Caco-2 (cell line): ENCODE measurements at places on chromosomes 5 and 9. TPM values are rescaled to one million over a fixed set of nuclear protein-coding genes. Genes with fewer than 3 reads are reported as not detected.

DNA sequence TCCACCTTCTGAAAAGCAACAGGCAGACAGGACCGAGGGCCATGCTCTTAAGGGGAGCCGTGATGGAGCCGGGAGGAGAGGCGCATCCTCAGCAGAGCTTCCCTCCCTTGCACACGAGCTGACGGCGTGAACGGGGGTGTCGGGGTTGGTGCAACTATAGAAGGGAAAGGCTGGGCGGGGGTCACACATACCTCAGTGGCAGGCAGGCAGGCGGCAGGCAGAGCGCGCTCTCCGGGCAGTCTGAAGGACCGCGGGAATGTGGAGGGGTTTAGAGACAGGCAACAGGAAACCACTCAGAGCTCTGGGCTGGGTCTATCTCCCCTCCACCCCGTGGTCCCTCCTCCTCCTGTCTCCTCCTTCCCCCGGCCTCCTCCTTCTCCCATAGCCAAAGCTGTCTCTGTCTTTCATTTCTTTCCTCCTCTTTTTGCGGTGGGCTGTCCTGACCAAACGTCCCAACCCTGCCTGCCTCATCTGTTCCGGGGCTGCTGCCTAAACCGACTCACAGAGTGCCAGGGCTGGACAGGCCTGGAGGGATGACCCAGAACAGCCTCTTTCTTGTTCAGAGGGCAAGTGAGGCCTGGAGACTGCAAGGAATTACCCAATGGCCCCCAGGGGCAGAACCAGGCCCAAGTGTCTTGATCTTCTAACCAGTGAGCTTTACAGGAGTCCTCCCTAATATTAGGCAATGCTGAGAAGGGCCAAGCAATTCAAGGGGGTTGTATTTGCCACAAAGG, at the start of gene SPARC:
Gene SPARC, minus strand, starts transcription at position 242 of the 734 bp plus-strand sequence. CDS start 10,727 bp downstream, outside the sequence.
- no peak for DNase-seq

GRCh38 chr5:169048181-169049125, 252.5 kb downstream of the SLIT3 start:
- no peak for DNase-seq

STPG3 gene
- total RNA-seq: not detected in 2 replicates

KIF20A gene
- 83.7 and 84.9 TPM in 2 replicates for total RNA-seq

DNA sequence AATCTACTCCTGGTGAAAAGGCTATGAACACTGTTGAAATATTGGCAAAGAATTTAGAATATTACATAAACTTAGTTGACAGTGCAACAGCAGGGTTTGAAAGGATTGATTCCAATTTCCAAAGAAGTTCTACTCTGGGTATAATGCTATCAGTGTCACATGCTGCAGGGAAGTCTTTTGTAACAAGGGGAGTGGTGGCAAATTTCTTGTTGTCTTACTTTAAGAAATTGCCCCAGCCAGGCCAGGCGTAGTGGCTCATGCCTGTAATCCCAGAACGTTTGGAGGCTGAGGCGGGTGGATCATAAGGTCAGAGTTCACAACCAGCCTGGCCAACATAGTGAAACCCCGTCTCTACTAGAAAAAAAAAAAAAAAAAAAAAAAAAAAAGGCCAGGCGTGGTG, 86.3 kb upstream of the OTULINL start:
- no peak for DNase-seq

DNA sequence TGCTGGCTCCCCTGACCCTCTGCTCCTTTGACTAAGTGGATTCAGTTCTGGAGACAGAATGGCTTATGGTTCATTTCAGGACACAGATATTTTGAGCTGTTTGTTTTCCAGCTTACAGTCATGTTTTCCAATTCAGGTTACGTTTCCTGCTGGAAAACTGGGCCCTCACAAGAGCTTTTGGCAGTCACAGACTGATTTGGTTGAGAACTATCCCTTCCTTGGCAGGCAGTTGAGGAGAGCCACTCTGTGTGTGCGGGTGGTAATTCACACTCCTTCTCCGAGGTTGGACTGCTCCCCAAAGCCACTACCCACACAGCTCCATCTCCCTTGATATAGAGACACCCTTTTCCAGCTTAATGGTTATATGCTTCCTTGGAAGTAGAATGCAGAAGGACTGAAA, 534.5 kb downstream of the TMEM38B start:
- no peak for DNase-seq

DNA sequence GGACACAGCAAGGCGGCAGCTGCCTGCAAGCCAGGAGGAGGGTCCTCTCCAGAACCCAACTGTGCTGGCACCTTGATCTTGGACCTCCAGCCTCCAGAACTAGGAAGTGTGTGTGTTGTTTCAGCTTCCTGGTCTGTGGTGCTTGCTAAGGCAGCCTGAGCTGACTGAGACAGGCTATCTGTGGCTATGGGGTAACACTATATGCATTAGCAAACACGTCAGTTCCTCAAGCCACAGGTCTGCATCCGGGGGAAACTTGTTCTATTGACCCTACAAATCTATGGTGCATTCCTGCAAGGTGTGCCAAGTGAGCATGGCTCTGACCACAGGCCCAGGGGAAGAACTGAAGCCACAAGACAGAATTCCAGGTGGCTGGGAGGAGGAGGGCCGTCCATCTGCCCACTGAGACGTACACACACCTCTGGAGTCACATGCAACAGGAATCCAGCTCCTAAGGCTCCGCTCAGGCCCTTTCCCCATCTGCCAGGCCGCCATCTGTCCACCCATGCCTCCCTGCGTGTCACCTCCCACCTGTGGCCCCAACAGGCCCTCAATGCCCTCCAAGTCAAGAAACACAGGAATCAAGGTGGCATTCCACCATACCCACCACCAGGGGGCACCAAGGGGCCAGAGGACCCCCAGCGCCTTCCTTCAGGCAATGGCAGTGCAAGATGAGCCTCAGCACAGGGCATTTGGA, 174.9 kb downstream of the ROR2 start:
- peak; percentile 55 for DNase-seq

- no peak for DNase-seq
Measured at GRCh38 chr5:50711280-50711679, 44.8 kb downstream of the PARP8 start.

MYMK gene
- not detected in 2 replicates for total RNA-seq

- no peak for DNase-seq
Measured at GRCh38 chr9:95725045-95725444, 150.4 kb upstream of the ERCC6L2 start.

DNA sequence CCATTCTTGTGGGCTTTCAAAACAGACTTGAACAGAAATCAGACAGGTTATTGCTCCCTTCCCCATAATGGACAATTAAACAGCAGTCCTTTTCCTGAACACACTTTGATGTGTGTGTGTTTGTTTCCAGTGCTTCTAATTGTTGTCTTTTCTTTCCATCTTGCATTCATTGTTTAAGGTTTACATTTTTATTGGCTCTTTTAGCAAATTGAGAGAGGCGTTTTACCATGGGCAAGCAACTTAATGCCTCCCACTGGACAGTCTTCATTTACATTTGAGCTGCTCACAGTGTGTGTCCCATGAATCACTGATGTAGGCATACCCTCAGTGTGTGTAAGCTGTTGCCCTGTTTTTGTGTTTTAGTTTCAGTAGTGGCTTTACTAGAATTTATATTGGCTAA, 25.0 kb downstream of the WDR36 start:
- no peak for DNase-seq

GFI1B gene
- 0.79 and 1.3 TPM in 2 replicates for total RNA-seq

GRCh38 chr5:100560860-100561259, 25.7 kb downstream of the FAM174A start:
- DNase-seq: no peak

DNA sequence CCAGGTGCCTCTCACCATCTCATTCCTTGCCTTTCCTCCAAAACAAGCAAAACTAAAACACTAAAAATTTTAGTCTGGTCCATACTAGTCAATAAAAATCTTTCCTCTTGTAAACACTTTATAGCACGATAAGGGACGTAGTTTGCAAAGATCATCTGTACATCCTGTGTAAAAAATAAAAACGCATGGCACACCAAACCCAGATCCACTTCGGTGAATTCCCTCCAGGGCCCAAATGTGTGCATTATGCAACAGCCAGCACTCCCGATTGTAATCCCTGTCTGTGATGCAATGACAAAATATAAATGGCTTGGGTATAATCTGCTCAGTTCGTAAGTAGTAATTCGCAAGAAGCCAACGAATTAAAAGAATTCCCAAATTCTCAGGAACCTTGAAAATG, 1.4 kb downstream of the FAM169A start:
- no peak for DNase-seq

- DNase-seq: no peak
Measured at GRCh38 chr5:88839238-88839637, 43.7 kb downstream of the MEF2C start.

TIMD4 gene
- 1.7 and 2.0 TPM in 2 replicates for total RNA-seq

- DNase-seq: no peak
Measured at GRCh38 chr5:145362266-145362665, 472.9 kb downstream of the PRELID2 start.

HTR4 gene
- total RNA-seq: not detected in 2 replicates

C5orf58 gene
- total RNA-seq: not detected in 2 replicates

FOXD4L3 gene
- 0.23 TPM in 1 of 2 replicates, not detected in the other for total RNA-seq

- no peak for DNase-seq
Measured at GRCh38 chr5:53339962-53340540, 140.4 kb upstream of the FST start.

CYLC2 gene
- total RNA-seq: not detected in 2 replicates

FOXD4L4 gene
- total RNA-seq: 0.26 and 0.32 TPM in 2 replicates

DNA sequence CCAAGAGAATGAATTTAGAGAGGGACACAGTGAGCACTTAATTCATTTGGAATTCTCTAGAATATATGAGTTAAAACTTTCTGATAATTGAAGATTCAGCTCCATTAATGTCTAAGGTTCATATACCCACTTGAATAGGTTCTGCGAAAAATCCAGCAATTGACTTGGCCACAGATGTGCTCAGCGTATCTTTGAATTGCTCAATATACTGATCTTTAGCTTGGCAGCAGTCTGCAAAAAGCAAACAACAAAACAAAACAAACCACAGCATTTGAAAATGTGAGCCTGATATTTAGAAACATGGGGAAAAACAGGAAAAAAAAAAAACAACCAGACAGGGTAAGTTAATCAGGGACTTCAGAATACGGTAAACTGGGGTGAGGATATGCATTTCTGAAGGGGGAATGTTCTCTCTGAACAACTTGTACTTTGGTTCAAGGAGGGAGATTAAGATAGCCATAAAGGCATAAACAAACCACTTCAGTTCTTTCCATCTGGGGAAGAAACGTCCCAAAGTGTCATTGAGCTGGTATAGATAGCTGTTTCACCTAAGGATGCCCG, 21.4 kb downstream of the AGXT2 start:
- DNase-seq: no peak

DNA sequence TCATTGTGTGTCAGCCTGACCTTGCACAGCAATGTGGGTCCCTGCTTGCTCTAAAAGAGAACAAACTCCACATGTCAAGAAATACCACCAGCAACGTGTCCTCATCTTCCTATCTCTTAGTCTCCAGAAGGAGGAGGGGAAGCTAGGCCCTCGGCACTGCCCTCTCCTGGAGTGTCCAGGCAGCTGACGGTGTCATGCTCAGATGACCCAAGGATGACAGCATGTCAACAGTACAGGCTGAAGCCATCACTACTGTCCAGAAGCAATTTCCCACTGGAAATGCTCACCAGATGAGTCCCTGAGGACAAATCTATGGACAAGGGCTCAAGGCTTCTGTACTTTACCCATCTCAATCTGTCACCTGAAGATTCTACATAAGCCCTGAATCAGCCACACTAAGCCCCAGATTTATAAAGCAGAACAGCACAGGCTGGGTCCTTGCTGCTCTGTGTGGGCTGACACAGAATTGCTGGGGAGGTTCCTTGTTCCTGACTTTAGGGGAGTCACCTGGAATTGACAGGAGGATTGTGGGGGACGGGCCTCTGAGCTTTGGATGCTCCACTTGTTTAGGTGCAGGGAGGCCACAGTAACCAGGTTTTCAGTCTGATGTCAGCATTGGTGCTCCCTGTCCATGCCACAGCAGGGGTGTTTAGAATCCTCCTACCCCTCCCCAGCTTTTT, 210.2 kb downstream of the DAB2IP start:
- peak; percentile 69 for DNase-seq

GRCh38 chr5:69454460-69455249, 37.9 kb upstream of the OCLN start:
- peak; percentile 86 for DNase-seq

EDIL3 gene
- total RNA-seq: 0.28 TPM in 1 of 2 replicates, not detected in the other

LHFPL2 gene
- 44.0 and 49.7 TPM in 2 replicates for total RNA-seq

- DNase-seq: no peak
Measured at GRCh38 chr9:2816476-2817141, 27.3 kb downstream of the PUM3 start.

DNA sequence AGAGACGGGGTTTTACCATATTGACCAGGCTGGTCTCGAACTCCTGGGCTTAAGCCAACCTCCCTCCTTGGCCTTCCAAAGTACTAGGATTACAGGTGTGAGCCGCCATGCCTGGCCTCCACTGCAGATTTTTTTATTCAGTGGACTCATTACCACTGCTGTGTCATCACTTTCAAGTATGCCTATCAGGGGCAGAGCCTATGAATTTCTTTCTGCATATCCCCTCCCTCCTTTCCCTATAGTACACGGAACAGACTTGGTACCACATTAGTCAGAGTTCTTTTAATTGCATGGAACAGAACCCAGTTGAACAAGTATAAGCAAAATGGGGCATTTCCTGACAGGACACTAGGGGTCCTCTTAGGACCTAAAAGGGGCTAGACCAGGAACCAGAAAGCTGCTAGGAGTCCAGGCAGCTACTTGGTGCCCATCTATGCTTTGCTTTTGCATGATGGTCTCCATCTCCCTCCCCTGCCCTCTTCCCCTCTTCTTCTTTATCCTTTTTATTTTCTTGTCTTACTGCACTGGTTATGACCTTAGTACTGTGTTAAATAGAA, 5.8 kb downstream of the BSPRY start:
- no peak for DNase-seq

FREM1 gene
- 0.50 and 0.67 TPM in 2 replicates for total RNA-seq

DNA sequence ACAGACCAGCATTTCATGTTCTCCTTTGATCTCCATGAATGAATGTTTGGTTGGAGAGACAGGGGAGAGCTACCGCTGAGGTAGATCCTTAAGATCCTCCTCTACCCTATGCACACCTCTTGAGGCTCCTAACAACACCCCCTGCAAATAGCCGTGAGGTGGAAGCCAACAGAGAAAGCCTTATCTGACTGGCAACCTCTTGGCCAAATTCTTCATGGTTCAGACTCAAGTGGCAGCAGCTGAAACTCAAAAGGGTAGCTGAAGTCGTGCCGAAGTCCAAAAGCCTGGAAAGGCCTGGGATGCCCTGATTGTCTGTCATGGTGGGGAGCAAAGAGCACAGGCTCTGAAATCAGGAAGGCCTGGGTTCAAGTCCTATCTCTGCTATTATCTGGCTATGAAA, 184.9 kb downstream of the SEC61B start:
- DNase-seq: no peak

DNA sequence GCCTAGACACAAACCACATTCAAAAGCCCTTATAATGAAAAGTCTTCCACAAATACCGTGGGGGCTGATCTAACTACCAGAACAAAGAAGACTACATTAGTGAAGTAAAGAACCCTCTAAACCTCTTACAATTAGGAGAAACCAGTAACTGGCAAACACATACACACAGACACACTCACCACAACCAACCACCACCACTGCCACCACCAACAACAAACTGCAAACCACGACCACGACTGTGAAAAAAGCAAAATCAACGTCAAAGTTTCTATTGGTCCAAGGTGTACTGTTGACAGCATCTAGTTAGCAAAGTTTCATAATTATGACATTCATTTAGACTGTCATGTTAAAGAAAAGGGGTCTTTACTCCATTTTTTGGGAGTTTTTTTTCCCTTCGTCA, 2.7 kb downstream of the CDO1 start:
- DNase-seq: no peak
